Testis (tissue), 5 donors: ENCODE measurements at places on chromosomes 2 and 18. TPM values are rescaled to one million over a fixed set of nuclear protein-coding genes. Genes with fewer than 3 reads are reported as not detected.

GRCh38 chr2:212076456-212076855, 462.1 kb downstream of the ERBB4 start:
- DNase-seq: no peak
- no peak overlapping the region for H3K4me3 ChIP-seq
- no peaks in the 10 kb centered on the region for H3K27me3 ChIP-seq
- no peaks in the 10 kb centered on the region for H3K4me1 ChIP-seq

Gene CYP1B1
- 36.9 TPM for total RNA-seq

DNA sequence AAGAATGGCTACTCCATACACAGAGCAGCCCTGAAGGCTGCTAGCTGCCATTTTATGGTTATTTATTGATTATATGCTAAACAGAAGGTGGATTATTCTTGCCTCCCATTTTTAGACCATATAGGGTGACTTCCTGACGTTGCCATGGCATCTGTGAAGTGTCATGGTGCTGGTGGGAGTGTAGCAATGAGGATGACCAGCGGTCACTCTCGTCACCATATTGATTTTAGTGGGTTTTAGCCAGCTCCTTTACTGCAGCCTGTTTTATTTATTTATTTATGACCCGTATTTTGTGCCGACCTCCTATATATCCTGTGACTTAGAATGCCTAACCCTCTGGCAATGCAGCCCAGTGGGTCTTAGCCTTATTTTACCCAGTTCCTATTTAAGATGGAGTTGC, 553.9 kb downstream of the TNS1 start:
- H3K27ac ChIP-seq: no peak overlapping the region
- no peaks in the 10 kb centered on the region for H3K27me3 ChIP-seq
- H3K4me3 ChIP-seq: no peak overlapping the region
- no peak for DNase-seq

GRCh38 chr2:71826826-71827523, 320.7 kb downstream of the CYP26B1 start:
- H3K27me3 ChIP-seq: no peaks in the 10 kb centered on the region
- no peaks in the 10 kb centered on the region for H3K36me3 ChIP-seq
- DNase-seq: no peak
- H3K4me1 ChIP-seq: peaks cover 14% of the 10 kb centered on the region

- no peak overlapping the region for H3K27ac ChIP-seq
- H3K4me3 ChIP-seq: no peak overlapping the region
- DNase-seq: no peak
- no peaks in the 10 kb centered on the region for H3K36me3 ChIP-seq
- H3K4me1 ChIP-seq: no peaks in the 10 kb centered on the region
- H3K27me3 ChIP-seq: no peaks in the 10 kb centered on the region
Measured at GRCh38 chr2:215952860-215953637, 60.3 kb downstream of the MREG start.

DNA sequence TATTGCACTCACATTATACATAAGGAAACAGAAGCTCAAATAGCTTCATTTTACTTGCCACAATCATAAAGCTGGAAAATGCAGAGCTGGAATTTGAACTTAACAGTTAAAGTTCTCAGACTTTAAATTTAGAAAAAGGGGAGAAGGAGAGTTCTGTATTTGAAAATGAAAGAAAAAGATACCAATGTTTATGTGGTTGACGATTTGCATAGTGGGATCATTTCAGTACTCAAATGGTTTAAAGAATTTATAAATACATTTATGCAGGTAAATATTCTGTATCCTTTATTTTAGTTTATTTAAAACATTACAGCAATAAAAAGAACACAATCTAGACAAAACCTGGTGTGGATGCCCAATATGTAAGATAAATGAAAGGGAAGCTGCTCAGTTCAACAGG, 25.5 kb upstream of the STAT4 start:
- H3K4me1 ChIP-seq: peaks cover 14% of the 10 kb centered on the region
- H3K27ac ChIP-seq: no peak overlapping the region
- no peaks in the 10 kb centered on the region for H3K36me3 ChIP-seq
- no peaks in the 10 kb centered on the region for H3K27me3 ChIP-seq
- no peak overlapping the region for H3K4me3 ChIP-seq

Gene SCYGR4
- total RNA-seq: not detected

Gene CPS1
- total RNA-seq: 17.2 TPM

DNA sequence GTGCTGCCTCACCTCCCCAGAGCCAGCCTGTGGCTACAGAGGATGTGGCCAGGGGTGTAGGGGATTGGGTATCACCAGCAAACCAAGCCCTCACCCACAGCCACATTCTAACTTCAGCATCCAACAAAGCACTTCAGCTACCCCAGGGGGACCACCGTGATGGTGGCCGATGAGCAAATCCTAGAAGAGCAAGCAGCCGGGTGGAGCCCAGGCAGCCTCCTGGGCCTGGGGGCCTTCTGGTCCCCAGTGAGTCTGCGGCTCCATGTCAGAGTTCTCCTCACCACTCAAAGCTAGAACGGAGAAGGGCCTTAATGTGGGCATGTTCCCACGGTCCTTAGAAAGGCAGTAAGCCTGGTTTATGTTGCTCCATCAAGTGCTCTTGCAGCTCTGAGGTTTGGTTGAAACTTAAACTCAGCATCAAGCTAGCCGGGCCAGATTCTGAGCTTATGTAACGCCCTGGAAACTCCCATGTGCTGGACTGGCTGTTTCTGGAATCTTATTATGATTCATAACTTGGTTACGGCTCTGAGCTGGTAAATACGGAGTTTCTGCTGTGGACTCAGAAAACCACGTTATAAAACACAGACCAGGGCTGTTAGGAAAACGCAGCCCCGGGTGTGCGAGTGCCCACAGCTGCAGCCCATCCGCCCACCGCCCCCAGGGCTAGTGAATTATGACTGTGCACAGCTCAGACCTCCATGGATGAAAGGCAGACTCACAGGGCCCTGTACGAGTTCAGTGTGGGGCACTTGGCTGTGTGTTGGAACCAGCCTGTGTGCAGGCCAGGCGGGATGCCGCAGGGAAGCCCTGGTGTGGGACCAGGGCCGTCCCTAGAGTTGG, 99.8 kb downstream of the SEPTIN10 start:
- no peaks in the 10 kb centered on the region for H3K27me3 ChIP-seq
- no peak overlapping the region for H3K27ac ChIP-seq
- no peak overlapping the region for H3K4me3 ChIP-seq
- H3K36me3 ChIP-seq: no peaks in the 10 kb centered on the region

Gene KCNG3
- 11.3 TPM for total RNA-seq

DNA sequence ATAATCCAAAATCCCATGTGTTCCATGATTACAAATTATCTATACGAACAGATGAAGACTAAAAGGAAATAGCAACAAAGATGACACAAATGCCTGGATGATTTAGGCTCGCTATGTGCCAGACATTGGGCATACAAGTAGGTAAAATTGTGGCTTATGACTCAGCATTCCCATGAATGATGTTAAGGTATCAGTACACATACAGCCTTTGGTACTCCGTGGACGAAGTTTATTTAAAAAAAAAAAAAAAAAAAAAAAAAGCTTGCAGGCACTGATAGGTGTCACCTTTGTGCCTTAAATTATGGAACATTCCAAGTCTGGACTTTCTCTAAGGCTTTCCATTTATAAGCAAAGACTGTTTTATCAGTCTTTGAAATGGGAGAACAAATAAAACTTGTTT, 2.7 kb downstream of the CHAC2 start:
- peaks cover 5% of the 10 kb centered on the region for H3K4me1 ChIP-seq
- DNase-seq: no peak
- H3K27me3 ChIP-seq: no peaks in the 10 kb centered on the region
- no peaks in the 10 kb centered on the region for H3K36me3 ChIP-seq

GRCh38 chr2:64727013-64727767, 73.5 kb upstream of the SERTAD2 start:
- peaks cover 18% of the 10 kb centered on the region for H3K4me1 ChIP-seq
- no peak for DNase-seq

GRCh38 chr18:40179729-40180461, 1775.1 kb upstream of the PIK3C3 start:
- H3K27me3 ChIP-seq: no peaks in the 10 kb centered on the region
- H3K36me3 ChIP-seq: no peaks in the 10 kb centered on the region
- no peak for DNase-seq
- H3K4me3 ChIP-seq: no peak overlapping the region
- H3K4me1 ChIP-seq: no peaks in the 10 kb centered on the region

Gene TPO
- total RNA-seq: 2.9 TPM

Gene SFXN5
- total RNA-seq: 32.2 TPM

DNA sequence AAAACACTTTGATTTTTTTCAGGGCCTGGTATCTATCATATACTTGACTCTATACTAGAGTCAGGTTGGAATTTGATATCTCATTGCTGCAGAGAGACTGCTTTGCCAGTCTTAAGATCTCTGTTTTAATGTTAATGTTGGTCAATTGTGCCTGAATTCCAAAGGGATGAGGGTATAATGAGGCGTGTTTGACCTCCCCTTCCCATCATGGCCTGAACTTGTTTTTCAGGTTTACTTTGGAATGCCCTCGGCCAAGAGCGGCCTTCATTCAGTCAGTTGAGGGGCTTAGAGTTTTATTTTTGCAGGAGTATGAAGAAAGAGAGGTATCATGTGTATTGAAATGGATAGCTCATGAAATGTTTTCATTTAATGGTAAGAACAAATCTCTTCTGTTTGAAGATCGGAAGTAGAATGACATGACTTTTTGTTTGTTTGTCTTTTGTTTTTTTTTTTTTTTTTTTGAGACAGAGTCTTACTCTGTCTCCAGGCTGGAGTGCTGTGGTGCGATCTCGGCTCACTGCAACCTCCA, 119.0 kb downstream of the KIAA1328 start:
- H3K4me3 ChIP-seq: no peak overlapping the region
- H3K4me1 ChIP-seq: no peaks in the 10 kb centered on the region
- no peak overlapping the region for H3K27ac ChIP-seq
- no peaks in the 10 kb centered on the region for H3K36me3 ChIP-seq
- no peaks in the 10 kb centered on the region for H3K27me3 ChIP-seq

Gene SERPINB11
- 0.50 TPM for total RNA-seq

DNA sequence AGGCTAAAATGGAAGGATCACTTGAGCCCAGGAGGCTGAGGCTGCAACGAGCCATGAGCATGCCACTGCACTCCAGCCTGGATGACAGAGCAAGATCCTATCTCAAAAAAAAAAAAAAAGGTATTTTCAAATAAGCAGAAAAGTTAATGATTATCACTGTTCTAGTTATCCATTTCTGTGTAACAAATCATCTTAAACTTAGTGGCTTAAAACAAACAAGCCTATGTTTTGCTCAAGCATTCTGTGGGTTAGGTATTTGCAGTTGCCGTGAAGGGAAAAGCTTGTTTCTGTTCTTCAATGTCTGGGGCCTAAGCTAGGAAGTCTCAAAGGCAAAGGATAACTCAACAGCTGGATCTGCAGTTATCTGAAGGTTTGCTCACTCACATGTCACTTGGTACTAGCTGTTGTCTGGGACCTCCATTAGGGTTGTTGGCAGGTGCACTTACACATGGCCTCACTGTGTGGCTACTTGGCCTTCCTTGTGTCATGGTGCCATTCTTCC, 14.1 kb downstream of the MFF start:
- DNase-seq: no peak
- peaks cover 7% of the 10 kb centered on the region for H3K4me1 ChIP-seq
- no peak overlapping the region for H3K27ac ChIP-seq
- H3K36me3 ChIP-seq: no peaks in the 10 kb centered on the region
- H3K27me3 ChIP-seq: no peaks in the 10 kb centered on the region
- no peak overlapping the region for H3K4me3 ChIP-seq

Gene KHK
- 5.3 TPM for total RNA-seq

Gene MYOM1
- total RNA-seq: 9.1 TPM

DNA sequence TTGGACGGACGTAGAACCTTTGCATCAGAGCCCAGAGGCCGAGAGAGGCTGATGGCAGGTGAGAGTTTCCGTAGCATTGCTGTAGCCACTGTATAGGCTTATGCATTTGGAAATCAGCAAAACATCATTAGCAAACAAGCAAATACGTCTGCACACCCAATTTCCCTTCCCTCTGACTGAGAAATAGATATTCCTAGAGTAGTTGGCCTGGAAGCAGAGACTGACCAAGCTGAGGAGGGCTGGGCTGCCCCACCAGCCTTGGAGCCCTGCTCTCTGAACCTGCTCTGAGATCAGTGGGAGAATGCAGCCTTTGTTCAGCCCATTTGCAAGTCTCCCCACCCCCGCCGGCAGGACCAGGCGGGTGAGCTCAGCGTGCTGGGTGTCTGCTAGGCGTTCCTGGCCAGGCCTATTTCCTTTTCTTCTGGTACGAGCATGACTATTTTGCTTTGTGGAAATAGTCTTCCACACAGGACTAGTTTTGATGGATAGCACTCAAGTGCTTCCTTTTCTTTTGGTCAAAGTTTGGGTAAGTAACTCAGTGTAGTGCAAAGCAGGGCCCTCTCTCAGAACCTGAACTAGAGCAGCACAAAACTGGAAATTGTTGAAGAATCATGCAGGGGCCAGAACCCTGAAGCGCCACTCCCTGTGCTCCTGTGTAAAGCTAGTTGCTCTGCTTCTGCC, 21.9 kb upstream of the RNF149 start:
- DNase-seq: peak; percentile 80
- no peaks in the 10 kb centered on the region for H3K36me3 ChIP-seq
- H3K4me1 ChIP-seq: peaks cover 3% of the 10 kb centered on the region
- H3K4me3 ChIP-seq: no peak overlapping the region

- no peak for DNase-seq
- H3K27me3 ChIP-seq: no peaks in the 10 kb centered on the region
- H3K4me3 ChIP-seq: no peak overlapping the region
- no peak overlapping the region for H3K27ac ChIP-seq
Measured at GRCh38 chr2:15671409-15671808, 79.7 kb downstream of the DDX1 start.

- no peak overlapping the region for H3K27ac ChIP-seq
- no peaks in the 10 kb centered on the region for H3K4me1 ChIP-seq
- H3K36me3 ChIP-seq: no peaks in the 10 kb centered on the region
- H3K27me3 ChIP-seq: no peaks in the 10 kb centered on the region
- no peak for DNase-seq
- no peak overlapping the region for H3K4me3 ChIP-seq
Measured at GRCh38 chr18:54187372-54187771, 37.1 kb downstream of the MBD2 start.
